NCI-H1930 (cell line): ENCODE measurements at places on chromosomes 1 and 21.

GRCh38 chr1:18612073-18612472 lies 18.6 kb upstream of the PAX7 start:
- DNase-seq: no peak

DNA sequence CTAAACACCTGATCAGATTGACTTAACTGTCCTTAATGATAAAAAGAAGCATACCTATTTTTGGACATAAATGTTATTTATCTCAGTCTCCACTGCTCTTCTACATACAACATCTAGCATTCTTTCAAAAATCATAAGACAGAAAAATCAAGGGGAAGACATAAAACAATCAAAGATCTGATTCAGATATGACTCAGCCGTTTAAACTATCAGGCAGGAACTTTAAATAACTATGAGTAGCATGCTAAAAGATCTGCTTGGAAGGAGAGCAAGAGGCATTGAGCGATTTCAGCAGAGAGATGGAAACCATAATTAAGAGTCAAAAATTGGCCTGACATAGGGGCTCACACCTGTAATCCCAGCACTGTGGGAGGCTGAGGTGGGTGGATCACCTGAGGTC lies 27.2 kb upstream of the SLC22A15 start:
- DNase-seq: no peak

GRCh38 chr21:44732956-44733355 lies 21.6 kb upstream of the TSPEAR start:
- DNase-seq: no peak

DNA sequence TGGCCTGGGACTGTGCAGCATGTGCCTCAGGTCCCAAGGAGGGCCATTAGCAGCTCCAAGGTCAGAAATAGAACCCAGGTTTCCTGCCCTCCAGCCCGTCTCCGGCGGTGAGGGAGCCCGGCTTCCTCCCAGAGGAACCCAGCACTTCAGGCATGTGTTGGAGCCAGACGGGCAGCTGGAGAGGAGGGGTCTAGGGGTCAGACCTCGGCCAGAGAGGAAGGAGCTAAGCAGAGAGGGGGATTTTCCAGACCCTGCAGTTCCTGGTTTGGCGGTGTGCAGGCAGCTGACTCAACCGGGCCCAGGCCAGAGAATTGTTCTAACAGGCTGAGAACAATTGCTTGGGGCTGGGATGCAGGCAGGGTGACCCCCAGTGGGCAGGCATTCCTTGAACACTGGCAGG lies 37.1 kb downstream of the HSPG2 start:
- no peak for DNase-seq

DNA sequence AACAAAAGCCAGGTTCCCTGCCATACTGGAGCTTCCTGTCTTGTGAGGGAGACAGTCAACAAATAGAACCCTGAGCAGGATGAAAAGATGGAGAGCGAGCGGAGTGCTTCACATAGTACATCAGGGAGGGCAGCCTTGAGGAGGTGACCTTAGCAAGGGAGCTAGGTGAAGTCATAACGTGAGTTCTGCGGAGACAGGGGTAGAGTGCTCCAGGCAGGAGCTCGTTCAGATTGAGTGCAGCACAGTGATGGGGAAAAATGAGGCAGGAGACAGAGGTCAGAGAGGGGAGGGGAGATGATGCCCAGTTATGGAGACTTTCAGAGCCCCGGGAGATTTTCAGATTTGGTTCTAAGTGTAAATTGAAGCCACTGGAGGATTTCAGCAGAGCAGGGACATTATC lies 15.3 kb upstream of the CLIC6 start:
- no peak for DNase-seq

GRCh38 chr1:187261637-187262036 lies 432.9 kb downstream of the PLA2G4A start:
- DNase-seq: no peak

DNA sequence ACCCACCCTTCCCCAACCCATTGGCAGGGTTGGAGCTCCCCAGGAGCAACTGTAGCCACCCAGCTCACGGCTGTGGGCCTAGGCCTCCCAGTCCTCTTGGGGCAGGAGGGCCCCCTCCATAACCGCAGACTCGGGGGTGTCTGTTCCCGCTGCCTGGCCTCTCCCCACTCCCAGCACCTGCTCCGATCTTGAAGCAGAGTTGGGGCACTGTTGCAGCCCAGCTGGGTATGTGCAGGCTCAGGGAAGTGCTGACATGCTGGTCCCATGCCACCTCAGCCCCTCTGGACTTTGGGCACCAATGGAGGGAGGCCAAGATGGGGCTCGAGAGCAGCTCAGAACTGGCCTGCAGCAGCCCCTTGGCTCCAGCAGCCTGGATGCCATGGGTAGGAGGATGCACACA lies 54.8 kb upstream of the KRTAP11-1 start:
- DNase-seq: no peak

GRCh38 chr1:227576189-227576588 lies 12.8 kb downstream of the ZNF678 start:
- DNase-seq: no peak

DNA sequence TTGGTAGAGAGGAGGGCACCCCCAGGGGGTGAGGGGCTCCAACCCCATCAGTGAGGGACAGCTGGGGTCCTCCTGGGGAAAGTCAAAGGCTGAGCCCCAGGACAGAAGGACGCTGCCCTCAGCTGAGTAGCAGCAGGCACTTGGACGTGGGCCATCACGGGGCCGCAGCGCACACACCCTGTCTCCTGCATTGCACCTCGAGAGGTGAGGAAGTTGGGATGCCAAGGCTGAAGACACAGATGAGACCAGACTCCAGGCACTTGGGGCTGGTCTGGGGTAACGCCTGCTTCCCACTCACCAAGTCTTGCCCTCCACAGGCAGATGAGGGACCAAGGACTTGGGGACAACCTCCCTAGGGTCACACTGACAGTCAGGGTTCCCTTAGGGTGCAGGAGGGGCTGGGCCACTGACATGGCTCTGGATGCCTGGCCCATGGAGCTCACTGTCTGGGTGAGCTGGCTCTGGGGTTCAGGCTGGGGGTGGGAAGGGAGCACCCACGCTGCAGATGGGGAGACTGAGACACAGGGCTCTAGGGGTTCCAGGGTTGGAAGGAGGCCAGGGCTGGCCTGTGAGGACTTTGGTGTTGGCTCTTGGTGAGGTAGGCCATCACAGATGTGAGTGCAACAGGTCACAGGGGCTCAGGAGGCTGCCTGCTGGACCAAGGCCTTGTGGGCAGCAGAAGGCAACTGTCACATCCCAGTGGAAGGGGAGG lies 16.6 kb upstream of the ZNF678 start:
- no peak for DNase-seq

GRCh38 chr1:199811163-199811562 lies 216.3 kb upstream of the NR5A2 start:
- DNase-seq: no peak
